Natural killer cell (primary cell): ENCODE measurements at places on chromosomes 3 and 15. TPM values are rescaled to one million over a fixed set of nuclear protein-coding genes. Genes with fewer than 3 reads are reported as not detected.

LSAMP gene
- not detected for total RNA-seq

LIPH gene
- not detected for total RNA-seq

MASP1 gene
- not detected for total RNA-seq

IL17RE gene
- total RNA-seq, result 1.5 TPM

ITIH1 gene
- total RNA-seq, result not detected

ARHGAP11A gene
- 1.4 TPM for total RNA-seq

GABRG3 gene
- not detected for total RNA-seq

DPPA2 gene
- total RNA-seq, result not detected
